ENCODE measurements at places on chromosomes 6 and 20.

- DNase-seq = no peak
These were observed 22.4 kb upstream of the SERINC3 start for GRCh38 chr20:44544263-44544662.

DNA sequence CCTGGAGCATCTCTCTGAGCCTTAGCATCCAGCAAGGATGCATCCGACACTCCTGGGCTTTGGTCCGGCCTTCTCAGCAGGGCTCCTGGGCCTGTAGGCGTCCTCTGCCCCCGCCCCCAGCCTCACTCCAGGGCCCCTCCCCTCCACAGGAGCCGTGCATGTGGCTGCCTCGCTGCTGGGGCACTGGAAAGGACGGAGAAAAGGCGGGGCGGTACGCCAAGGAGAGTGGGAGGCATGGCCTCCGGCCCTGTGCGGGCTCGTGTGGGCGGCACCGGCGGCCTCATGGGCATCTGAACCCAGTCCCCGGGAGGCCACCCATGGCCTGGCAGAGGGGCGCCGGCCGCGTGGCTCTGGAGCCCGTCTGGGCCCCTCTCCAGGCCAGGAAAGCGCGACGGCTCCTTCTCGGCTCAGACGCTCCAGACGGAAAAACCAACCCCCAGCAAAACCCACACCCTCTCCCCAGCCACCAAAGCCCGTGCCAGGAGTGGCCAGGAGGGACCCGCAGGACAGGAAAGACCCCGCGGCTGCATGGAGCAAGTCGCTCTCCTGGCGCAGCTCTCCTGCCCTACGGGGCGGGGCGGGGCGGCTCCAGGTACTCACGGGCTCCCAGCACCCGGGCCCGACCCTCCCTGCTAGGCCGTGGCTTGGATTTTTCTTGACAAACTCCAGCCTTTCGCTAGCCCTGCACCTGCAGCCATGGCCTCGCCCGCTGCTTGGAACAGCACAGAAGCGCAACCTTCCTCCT lies 419.9 kb downstream of the QKI start:
- no peak for DNase-seq

DNA sequence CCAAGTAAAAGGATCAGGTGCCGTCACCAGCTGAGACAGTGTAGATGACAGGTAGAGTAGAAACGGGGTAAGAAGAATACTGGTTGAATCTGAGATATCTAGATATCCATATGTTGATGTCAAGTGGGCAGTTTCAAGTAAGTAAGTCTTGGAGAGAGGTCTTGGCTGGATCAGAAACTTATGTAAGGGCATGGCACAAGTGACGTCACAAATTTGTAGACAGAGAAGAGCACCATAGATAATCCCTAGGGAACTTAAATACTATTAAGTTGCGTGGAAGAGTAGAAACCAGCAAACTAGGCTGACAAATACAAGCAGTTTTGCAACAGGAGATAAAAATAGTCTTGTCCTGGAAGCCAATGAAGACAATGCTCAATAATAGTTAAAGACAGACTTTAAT lies 123.2 kb downstream of the KHDRBS2 start:
- DNase-seq = no peak

DNA sequence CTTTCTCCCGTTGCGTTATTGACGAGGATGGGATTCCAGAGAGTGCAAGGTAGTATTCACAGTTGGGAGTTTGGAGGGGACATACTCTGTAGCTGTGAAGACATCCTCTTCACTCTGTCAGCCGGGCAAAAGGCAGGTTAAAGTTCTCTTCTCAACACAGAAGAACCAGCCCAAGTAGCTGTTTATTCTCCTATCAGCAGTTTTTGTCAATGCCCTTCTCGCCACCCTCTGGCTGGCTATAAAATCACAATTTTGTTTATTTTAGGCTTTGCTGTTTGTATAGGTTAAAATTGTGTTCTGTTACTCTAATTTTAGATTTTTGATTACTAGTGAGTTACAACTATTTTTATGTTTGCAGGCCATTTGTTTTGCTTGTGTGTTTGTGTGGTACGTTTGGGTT lies 37.9 kb upstream of the MAS1 start:
- peak; percentile 24 for DNase-seq

DNA sequence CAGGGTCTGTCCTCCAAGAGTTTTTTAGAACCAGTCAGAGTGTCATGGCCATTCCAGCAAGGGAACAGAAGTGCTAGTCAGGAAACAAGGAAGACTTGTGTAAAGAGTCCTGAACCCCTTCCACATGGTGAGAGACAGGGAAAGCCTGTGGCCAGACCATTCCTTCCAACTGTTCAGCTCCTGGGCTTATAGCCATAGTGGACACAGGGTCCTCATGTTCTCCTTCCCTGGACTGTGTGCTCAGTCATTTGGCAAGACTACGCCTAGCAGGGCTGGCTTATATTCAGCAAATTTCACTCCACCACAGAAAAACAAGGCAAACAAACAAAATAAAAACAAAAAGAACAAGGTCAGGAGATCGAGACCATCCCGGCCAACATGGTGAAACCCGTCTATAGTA lies 60.5 kb downstream of the NRN1 start:
- no peak for DNase-seq

DNA sequence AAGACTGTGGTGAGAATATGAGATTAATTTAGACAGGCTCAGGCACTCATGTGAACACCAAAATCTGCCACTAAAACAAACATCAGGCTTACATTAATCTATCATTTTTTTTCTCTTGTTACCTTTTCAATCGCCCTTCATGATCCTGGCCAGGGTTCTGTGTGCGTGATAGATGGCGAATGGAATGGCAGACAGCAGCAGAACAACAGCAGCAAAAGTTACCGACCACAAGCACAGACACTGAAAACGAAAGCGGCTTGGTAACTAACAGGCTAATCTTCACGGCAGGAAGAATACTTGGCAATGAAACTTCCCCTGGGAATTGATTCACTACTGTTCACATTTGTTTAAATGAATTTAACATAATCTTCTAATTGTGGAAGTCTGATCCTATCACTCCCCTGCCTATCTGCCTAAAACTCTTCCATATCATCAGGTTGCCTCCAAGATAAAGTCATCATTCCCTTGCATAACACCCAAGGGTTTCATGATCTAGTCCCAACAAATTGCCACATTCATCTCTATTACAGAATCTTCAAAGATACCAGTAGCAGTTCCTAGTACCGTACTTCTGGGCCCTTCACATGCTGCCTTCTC lies 28.7 kb downstream of the PTPRK start:
- DNase-seq = no peak

DNA sequence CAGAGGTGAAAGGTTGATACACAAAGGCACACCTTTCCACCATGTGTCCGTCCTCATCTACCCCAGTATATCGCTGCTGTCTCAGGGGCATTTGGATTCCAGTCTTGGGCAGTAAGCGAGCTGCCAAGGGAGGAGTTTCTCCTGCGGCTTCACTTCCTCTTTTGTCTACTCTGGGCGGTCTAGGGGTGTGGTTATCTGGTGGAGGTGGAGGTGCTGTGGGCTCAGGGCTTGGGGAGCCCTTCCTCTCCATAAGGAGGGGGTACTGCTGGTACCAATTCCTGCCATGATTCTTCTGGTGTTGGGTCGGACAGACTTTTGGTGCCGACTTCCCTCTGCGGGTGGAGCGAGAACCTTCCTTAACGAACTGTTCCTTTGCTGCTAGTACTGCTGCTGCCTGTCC lies 31.9 kb upstream of the FABP7 start:
- no peak for DNase-seq

- DNase-seq = no peak
These were observed 3.3 kb downstream of the SLC17A2 start for GRCh38 chr6:25927178-25927577.

- no peak for DNase-seq
These were observed 51.8 kb downstream of the CDH26 start for GRCh38 chr20:60009826-60010616.

Measured in T-helper 2 cell (primary cell).